ENCODE measurements at places on chromosomes 7 and 10.

- DNase-seq, result no peak
Observed at GRCh38 chr7:112874909-112875308, 84.7 kb upstream of the TMEM168 start.

DNA sequence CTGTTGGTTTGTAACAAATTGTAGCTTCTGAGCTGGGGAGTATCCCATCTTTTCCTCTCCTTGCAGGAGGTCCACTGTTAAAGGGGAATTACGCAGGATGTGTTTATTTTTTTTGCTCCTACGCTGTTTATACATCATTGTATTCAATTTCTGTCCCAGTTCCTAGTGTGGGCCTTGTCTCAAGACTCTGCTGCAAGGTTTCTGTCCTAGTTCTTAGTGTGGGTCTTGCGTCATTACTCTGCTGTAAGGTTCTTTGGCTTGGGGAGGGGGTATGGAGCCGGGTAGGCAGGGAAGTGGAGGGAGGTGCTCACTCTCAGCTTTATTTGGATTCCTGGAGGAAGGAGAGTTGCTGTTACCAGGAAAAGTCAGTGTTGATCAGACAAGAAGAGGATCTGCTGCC is 64.0 kb upstream of the TRIM8 start:
- no peak for DNase-seq

DNA sequence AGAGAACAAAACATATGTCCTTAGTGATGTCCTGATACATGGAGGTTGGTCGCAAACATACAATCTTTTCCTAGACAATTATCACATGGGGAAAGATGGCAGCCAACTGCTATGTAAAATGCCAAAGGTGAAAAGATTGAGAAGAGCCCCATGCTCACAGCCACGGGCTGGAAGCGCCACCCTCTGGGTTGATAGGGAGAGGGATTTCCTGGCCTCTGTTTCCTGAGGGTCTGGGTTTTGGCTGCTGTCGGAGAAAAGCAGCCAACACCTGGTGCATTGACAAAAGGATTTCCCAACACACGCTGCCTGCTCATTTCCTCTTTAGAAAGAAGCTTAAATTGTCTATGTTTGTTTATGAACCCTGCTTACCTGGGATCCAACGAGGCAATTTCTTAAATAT is 43.8 kb downstream of the ITIH5 start:
- DNase-seq, result no peak

- no peak for DNase-seq
Observed at GRCh38 chr10:15072358-15072757, 16.2 kb downstream of the ACBD7 start.

GRCh38 chr7:45401155-45401554 is 173.0 kb upstream of the ADCY1 start:
- DNase-seq, result no peak
